ENCODE measurements at places on chromosomes 2 and 18.
A peak's percentile ranks its signal among the peaks of the same experiment; 100 is the strongest.

- peak; percentile 81 for DNase-seq
Measured at GRCh38 chr2:99593692-99594427, 104.0 kb upstream of the REV1 start.

DNA sequence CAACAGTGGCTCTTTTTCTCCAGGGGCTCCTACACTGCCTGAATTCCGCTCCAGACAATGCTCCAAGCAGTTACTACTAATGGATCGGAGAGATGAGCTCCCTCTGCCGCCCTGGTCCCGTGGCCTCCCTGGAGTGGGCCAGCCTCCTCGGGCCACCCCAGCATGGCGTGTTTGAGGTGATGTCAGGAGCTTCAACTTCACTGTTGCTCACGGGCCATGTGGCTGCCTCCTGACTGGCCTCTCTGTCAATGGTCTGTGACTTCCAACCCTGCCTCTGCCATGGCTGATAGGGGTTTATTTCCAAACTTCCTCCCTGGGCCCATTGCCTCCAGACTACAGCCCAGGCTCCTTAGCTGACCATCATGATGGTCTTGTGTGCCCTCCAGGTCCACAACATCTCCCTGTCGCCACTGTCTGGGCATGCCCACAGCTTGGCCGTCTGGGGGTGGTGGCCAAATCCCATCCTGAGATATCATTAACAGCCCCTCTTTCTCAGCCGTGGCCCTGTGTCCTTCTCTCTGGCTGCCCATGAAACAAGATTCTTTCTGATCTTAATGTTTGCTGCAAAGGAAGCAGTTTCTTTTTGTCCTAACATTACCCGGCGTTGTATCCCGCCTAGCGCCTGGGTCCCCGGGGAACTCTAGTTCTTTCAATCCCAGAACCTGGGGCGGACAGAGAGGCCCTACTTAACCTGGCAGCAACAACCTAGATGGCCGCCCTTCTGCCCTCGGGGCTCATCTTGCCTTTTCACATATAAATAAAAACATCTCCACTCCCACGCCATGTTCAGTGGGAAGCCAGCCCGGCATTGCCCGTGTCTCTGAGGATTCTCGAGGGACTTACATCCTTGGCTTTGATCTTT is 38.1 kb downstream of the ATOH8 start:
- DNase-seq = no peak

DNA sequence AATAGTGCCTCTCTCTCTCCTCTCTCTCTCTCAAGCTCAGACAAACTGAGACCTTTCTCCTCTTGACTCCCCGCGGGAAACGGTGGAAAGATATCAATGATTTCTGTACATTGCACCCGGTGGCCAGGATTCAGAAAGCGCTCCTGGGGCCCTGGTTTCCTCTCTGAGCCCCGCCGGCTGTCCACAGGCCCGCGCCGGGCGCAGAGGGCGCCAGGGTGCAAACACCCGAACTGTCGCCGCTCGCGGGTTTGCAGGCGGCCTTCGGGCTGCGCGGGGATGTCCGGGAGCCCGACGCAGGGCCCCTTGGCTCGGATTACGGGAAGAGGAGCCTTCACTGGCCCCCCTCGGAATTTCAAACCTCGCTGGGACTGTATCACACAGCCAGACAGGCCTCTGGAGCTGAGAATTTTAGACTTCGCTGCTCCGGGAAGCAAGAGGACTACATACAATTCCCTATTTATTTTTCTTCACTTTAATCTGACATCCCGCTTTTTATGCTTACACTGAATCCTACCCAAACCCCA is 5.2 kb upstream of the EN1 start:
- DNase-seq = peak; percentile 67

DNA sequence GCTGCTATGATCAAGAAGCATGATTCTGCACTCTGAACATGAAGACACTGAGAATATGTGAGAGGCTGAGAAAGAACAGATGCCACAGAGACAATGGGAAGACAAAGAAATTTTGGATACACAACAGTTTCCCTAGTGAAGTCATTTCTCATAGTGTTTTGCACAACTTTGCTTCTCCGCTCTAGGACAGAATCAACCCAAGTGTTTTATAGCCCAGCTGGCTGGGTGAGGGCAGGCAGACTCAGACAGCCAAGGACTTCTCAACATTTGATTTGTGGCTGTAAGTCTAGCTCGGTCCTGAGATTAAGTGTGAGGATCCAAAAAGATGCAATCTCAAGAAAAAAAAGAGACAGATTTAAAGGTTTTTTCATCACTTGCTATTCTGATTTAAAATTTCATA is 536.5 kb upstream of the CRIM1 start:
- no peak for DNase-seq

GRCh38 chr2:30472326-30472725 is 25.3 kb downstream of the LCLAT1 start:
- DNase-seq = no peak

DNA sequence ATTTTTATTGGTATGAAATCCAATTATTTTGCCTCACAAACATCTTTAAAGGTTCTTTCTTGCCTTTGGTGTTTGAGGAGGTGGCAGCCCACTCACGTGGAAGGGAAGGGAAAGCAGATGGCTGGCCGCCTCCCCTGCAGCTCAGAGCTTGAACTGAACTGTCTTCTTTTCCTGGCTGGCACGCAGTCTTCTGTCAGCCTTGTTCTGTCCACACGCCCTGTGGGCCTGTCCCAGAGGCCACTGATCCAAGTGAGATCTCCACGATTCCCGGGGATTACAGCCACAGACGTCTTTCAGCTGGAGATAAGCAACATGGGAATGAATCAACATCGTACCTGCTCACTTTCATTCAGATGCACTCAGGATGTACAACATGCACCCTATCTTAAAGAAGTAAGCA is 73.3 kb downstream of the TMEM18 start:
- DNase-seq = no peak

- DNase-seq = no peak
Measured at GRCh38 chr2:27989149-27989548, 98.6 kb downstream of the BABAM2 start.

GRCh38 chr2:44802777-44803424 is 138.6 kb upstream of the SIX3 start:
- peak; percentile 96 for DNase-seq

DNA sequence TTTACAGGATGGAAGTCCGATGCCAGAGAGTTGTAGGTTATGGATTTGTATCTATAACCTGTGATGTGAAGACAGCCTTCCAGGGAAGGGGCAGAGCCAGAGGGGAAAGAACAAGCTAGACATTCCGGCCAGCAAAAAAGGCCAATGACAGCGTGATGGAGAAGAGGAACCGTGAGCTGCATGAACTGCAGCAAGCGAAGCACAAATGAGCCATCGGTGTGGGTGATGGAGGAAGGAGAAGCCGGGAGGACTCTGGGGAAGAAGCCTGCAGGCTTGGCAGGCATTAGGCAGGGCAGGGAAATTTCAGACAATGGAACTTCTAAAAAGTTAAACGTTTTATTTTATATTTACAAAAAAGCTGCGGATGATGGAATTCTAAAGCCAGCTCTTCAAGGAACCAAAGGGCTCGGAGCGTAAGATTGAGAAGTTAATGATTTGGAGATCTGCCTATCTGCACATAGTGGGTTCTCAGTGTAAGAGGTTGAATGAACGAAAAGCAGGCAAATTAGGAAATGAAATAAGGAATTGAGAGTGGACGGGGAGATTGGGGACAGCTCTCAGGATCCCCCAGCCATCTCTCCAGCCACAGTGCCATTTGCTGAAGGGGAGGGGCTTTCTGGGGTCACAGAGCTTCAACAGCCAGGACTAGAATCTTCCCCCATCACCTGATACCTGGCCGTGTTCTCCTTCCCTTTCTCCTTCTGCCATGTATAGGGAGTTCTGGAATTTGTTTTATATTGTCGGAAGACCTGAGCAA is 28.4 kb downstream of the NGEF start:
- DNase-seq = no peak

DNA sequence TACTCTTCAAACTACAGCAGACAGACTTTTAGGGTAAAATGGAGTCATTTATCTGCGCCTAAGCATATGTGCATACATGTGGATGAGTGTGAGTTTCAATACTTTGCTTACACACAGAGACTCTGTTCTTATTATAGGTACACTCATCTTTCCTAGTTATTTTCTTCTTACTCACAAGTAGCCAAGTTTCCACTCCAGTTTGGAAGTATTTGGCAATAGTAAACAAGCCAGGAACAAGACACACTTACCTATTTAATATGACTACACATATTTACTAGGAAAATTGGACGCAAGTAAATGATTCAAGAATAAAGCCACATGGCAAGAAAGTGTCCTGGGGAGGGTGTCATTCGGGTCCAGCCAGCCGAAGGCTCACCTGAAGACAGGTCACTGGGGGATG is 414.3 kb downstream of the FBXO15 start:
- no peak for DNase-seq

DNA sequence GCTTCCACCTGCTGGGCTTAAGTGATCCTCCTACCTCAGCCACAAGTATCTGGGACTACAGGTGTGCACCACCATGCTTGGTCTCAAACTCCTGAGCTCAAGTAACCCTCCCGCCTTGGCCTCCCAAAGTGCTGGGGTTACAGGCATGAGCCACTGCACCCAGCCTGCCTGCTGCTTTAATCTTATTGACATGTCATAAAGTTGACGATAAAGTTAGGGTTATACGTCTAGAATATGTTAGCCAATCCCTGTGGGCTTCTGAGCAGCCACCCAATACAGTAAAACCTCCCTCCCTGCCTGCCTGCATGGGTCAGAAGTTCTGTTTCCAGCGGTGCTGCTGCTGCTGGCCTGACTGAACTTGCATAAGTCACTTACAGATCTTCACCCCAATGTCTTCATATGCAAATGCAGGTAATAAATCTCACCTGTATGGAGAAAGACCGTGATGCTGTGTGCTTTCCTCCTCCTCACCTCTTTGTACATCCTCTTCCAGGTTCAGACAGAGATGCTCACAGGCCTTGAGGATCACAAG is 30.1 kb downstream of the TGIF1 start:
- no peak for DNase-seq

GRCh38 chr2:116761864-116762263 is 1052.6 kb upstream of the DDX18 start:
- no peak for DNase-seq

DNA sequence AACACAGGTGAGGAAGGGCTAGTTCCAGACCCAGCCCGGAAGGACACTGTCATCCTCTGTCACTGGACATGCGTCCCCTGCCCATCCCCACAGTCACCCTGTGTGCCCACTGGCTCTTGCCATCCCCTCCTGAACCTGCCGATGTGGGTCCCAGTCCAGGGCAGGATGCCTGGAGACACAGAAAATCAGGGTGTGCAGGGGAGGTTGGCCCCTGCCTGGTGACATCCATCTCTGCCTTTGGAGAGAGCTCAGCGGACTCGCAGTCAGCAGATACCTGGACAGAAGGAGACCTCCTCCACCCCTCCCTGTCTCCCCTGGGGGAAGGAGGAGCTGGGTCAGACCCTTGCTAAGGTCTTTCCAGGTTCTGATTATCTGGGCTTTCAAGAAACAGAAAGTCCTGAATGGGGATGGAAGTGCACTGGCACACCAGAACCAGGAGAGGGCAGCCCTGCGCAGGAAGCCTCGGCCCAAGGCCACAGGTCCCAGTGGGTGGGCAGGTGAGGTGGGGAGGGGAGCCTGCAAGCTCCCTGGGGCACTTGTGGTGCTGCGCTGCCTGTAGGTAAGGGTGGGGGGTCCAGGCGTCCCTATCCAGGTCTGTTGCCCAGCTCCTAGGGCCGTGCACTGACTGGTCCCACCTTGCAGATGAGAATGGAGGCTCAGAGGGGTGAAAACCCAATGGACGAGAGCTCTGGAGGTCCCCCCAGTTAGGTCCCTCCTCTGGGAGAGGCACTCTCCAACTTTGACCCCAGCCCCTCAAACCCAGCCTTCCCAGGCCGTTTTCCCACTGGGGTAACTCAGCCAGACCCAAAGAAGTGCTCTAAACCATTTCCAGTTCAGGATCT is 9.7 kb upstream of the OTOS start:
- peak; percentile 78 for DNase-seq

DNA sequence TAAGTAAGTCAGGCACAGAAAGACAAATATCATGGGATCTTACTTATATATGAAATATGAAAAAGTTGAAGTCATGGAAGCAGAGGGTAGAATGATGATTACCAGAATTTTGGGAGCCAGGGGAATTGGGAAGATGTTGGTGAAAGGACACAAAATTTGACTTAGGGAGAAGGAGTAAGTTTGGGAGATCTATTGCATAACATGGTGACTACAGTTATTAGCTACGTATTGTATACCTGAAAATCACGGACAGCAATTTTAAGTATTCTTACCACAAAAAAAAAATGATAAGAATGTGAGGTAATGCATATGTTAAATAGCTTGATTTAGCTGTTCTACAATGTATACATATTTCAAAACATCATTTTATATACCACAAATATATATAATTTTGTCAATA is 94.2 kb upstream of the COL5A2 start:
- DNase-seq = no peak

DNA sequence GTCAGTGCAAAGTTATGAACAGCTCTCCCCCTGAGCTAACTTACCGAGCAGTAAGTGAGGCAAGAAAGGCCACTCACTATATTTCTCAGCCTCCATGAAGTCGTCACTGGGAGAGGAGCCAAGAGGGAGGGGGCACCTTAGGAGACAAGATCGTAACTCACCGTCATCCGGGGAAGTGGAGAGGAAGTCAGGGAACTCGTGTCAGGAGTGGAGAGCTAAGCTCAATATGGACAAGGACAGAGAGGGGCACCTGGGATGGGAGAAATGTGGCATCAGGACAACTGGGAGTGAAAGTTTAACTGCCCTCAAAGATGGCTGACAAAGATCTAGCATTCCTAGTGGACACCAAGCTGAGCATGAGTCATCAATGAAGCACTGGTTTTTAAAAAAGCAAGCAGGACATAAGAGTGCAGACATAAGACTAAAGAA is 37.1 kb downstream of the BCL11A start:
- DNase-seq = no peak

GRCh38 chr2:176187899-176188773 is at the start of gene HOXD1:
Gene HOXD1 (plus strand): TSS chr2:176188668. CDS start chr2:176188802, 134 bp downstream.
- peak; percentile 63 for DNase-seq

GRCh38 chr2:128448331-128449225 is 129.9 kb upstream of the HS6ST1 start:
- DNase-seq = peak; percentile 1

GRCh38 chr18:79396431-79397246 is 909 bp downstream of the NFATC1 start:
- peak; percentile 82 for DNase-seq

DNA sequence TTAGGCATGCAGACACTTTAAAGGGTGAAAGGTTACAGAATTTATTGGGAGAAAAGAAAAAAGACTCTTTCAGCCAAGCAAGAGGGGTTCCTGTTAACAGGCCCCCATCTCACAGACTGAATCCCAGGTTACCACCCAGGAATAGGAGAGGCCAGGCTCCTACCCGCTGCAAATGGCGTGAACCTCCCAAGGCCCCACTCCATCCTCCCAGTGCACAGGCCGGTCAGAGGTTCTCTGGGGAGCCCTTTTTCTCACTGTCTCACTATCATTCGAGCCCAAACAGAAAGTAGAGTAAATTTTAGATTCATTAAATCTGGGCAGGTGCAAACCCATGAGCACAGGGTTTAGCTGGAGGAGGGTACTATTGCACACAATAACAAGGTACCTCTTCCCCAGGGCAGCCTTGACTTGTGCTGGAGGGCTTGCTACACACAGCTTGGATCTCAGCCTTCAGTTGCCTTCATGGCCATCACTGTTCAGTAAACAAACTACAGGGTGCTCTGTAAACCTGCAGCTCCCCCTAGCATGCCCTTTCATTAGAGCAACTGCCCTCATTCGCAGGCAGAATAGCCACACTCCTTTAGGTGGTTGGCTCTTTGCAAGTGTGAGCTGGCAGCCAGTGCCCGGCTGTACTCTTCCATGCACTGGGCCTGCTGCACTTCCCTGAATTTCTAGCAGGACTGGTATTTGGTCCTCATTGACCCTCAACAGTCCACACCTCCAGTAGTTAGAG is 7.3 kb upstream of the PLEK start:
- DNase-seq = peak; percentile 73

All from neural progenitor cell (in vitro differentiated cells).